ENCODE measurements at places on chromosomes 5 and 9. TPM values are rescaled to one million over a fixed set of nuclear protein-coding genes. Genes with fewer than 3 reads are reported as not detected.

The NUTM2G gene
- not detected for total RNA-seq

DNA sequence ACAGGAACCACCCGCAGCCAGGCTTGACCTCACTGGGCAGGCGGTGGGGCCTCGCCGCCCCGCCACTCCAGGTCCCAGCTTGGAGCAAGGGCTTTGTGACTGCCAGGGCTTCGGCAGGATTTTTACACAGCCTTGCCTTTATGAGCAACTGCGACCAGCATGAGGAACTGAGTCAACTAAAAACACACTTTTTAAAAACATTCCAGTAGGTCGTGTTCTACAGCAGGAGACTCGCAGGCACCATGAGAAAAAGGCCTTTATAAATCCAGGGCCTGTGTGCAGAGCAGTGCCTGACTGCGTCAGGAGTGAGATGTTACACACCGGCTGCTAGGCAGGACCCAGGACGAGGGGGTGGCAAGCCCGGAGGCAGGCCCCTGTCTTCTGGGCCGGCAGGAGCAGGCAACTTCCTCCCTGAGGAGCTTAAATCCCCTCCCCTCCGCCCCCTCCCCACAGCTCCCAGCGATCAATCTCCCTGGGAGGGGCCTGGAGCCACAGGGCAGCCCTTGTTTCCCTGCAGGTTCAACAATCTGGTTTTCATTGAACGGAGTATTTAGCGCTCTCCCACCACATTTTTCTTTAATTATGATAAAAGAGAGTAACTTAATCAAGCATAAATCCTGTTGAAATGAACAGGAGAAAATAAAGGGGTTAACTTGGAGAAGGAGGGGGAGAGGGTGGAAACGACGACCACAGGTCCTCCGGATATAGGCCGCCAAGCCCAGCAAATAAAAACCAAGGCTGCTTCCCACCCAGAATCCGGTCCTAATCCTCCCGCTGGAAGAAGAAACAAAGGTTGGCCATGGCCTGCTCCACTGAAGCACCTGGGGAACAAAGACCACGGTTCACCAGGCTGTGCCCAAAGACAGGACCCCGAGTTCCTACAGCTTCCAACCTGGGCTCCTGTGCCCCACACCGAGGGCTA lies 92.5 kb downstream of the ROR2 start:
- DNase-seq, result no peak

The CCNJL gene
- total RNA-seq, result 5.6 TPM

The IRX2 gene
- not detected for total RNA-seq

- DNase-seq, result no peak
These were observed 37.6 kb downstream of the HRH2 start for GRCh38 chr5:175695161-175696126.
